ENCODE measurements at places on chromosomes 3 and 15.

- DNase-seq: no peak
These were observed 18.2 kb downstream of the TASOR start for GRCh38 chr3:56664823-56665222.

DNA sequence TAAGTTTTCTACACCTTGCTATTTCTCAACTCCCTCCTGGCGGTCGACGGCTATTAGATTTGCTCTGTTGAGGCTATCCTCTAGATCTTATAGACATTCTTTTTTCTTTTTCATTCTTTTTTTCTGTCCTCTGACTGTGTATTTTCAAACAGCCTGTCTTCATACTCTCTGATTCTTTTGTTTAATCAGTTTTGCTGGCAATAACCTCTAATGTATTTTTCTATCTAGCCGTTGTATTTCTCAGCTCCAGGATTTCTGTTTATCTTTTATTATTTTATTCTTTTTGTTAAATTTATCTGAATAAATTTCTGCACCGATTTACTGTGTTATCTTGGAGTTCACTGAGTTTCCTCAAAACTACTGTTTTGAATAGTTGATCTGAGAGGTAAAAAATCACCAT is 31.5 kb downstream of the NLGN1 start:
- DNase-seq: no peak

GRCh38 chr3:47976135-47976732 is 40.0 kb downstream of the MAP4 start:
- DNase-seq: no peak

GRCh38 chr15:68436680-68437079 is 4.7 kb upstream of the ITGA11 start:
- no peak for DNase-seq

- peak; percentile 7 for DNase-seq
These were observed 1498.7 kb upstream of the CADM2 start for GRCh38 chr3:83460052-83460451.

DNA sequence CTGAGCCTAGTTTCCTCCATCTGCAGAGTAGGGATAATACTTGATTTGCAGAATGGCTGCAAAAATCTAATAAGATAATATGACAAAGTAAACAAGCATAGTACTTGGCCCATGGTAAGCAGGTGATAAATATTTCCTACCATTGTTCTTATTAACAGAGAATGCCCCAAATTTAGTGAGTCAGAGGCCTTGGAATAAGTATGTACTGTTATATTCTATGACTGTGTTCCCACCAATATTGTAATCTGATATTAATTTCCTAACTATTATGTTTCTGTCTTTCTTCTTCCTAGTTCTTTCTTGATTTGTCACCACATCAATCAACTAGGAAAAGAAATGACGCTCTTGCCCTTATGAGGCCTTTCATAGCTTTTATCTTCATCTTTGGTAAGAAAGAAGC is 178.4 kb upstream of the SLC2A2 start:
- no peak for DNase-seq

- peak; percentile 88 for DNase-seq
These were observed 23.6 kb downstream of the SEC61A1 start for GRCh38 chr3:128075522-128076482.

DNA sequence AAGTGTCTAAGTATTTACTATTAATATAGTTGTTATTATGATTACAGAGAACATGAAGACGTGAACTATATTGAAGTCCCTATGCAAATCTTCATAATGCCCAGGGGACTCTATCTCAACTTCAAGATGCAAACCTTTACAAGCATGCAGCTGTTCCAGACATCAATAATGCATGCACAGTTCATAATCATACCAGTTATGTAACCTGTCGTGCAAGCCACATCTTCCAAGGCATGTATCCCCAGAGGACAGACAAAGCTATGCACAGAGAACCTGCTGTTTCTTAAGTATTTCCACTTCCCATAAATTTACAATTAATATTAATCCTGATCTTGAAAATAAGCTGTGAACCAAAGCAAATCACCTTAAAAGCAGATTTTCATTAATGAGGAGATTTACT is 534.1 kb downstream of the TUSC7 start:
- DNase-seq: no peak

DNA sequence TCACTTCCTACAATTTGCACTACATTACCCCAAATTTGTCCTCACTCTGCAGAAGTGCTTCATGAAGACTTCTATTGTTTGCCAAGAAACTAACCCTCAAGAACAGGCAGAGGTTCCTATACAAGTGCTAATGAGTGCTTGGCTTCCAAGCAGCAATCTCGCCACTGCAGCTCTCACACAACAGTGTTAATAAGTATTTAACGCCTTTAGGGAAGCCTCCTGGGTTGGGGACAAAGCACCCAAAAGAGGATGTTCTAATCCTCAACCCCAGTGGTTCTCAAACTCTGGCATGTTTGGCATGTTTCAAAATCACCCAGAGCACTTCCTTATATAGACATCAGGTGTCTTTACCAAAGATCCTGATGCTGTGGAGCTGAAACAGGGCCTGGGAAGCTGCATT is 64.6 kb downstream of the ZIC4 start:
- no peak for DNase-seq

DNA sequence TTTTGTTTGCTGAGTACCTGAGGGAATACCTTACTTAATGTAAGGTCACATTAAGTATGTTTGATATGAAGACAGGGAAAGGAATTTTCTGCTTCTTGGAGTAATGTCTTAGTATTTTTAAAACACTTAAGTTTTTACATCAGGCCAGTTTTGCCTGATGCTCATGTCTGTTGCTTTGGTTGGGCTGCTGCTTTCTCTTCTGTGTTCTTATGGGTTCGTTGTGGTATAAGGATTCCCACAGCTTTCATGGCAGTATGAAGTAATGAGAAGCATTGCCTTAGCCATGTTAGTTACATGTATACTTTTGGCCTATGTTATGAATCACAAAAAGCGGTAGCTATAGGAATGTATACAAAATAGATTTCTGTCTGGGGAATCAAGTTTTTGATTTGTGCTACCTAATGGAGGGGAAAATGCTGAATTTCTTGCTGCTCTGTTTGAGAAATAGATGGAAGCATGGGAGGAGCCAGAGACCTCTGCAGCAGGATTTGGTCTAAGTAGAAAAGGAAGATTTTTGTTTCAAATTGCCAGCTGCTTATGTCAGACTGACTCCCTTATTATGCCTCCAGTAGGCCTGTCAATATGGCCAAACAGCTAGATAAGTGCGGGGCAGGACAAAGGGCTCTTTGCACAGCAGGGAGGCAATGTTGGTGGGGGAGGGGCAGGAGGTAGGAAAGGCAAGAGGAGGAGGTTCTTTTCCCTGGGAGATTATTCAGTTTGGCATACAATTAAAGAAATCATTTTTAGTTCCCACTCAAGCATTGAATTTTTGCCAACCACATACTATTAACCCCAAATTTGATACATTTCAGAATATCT is 5.2 kb downstream of the SETD5 start:
- DNase-seq: no peak

DNA sequence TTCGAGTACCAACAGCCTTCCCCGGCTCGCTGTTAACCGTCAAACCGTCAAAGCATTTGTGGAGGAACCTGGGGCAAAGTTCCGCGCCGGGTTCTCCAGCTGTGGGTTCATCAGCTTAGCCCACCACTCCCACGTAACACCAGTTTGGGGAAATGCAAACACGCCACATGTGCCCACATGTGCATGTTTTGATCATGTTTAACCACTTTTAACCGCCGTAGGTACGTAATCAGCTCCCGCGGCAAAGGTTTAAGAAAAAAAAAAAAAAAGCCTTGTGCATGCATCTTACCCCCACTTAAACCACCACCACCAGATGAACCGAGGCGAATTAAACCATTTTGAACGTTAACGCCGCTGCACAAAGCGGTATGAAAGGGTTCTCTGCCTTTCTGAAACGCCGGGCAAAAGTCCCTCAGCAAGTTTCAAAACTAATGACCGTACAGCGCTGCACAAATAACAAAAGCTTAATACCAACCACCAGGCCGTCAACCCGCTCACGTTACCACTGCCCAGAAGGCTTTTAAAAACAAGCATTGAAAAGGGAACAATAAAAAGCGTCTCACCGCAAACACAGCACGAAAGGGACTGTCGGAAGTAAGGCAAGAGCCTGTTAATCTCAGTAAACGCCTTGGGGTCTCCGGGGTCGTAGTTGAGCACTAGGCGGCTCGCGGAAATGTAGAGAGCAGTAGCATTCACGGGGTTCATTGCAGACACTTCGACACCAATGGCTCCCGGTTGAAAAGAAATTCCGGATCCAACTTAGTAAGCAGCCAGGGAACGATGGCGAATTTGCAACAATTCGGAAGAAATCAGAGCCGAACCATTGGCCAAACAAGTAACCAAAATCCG is 1.5 kb downstream of the MSL2 start:
- DNase-seq: peak; percentile 16

- no peak for DNase-seq
These were observed 109.7 kb upstream of the FAM3D start for GRCh38 chr3:58776231-58776630.

GRCh38 chr15:92425578-92426225 is 32.0 kb downstream of the ST8SIA2 start:
- DNase-seq: no peak

DNA sequence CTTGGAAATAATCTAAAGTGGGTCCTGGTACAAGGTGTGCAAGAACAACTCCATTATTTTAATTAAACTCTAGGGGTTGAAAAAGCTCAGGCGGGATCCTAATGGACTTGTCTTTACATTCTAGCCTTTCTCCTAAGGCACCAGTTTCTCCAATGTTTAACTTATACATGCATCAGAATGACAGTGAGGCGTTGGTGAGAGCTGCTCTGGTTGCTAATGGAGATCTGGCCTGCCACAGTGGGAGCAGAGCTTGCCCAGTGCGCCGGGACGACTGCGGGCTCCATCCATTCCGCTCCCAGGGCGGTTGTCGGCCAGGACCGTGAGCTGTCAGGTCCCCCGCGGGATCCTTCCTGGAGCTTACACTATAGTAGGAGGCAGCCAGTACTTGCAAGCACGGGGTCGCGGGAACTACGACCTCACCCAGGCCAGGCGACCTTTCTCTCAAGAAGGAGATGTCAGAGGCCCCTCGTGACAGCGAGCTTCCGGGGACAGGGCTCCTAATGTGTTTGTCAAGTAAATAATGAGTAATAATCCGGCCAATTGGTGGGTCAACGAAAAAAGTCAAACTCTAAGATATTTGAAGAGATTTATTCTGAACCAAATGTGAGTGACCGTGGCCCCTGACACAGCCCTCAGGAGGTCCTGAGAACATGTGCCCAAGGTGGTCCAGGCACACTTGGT is 991 bp upstream of the HIGD1A start:
- DNase-seq: peak; percentile 46

GRCh38 chr15:75042730-75043508 is 19.5 kb downstream of the PPCDC start:
- DNase-seq: peak; percentile 13

GRCh38 chr3:181948286-181948685 is 236.6 kb downstream of the SOX2 start:
- no peak for DNase-seq

GRCh38 chr3:150911771-150912170 is 6.5 kb upstream of the MINDY4B start:
- DNase-seq: peak; percentile 53

DNA sequence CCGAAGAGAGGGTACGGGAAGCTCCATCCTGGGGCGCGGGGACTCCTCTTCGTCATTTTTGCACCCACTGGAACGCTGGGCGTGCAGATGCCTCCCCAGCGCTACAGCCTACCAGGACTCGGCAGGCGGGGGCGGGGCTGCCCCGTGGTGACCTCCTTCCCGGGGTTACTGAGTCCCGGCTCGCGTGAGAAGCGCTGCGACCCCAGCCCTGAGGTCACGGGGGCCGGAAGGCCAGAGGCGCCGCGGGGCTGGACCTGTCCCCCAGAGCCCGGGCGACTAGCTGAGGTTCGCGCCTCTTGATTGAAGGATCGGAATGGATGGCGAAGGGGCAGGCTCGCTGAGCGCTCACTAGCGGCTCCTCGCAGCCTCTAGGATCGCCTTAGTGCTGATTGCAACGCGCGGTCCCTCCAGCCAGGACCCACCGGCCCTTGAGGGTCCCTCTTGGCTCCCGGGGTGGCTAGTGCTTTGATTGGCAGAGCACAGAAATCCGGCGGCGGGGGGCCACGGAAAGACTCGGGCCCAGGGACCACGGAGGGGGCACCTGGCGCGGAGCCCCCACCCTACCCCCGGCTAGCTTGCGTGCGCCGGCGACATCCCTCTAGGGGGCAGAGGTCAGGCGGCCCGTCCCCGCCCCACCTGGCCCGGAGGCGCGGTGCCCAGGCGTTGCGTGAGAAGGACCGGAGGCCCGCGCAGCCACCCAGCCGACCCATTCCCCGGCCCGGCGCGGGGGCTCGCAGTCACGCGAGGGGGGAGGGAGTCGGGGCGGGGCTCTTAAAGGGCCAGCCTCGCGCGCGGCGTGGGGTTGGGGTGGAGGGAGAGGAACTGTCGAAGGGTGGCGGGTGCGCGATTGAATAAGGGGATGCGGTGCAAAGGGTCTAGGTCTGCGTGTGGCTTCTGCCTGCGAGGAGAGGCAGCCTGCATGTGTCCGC is 781 bp upstream of the CYP1A1 start:
- DNase-seq: peak; percentile 16

DNA sequence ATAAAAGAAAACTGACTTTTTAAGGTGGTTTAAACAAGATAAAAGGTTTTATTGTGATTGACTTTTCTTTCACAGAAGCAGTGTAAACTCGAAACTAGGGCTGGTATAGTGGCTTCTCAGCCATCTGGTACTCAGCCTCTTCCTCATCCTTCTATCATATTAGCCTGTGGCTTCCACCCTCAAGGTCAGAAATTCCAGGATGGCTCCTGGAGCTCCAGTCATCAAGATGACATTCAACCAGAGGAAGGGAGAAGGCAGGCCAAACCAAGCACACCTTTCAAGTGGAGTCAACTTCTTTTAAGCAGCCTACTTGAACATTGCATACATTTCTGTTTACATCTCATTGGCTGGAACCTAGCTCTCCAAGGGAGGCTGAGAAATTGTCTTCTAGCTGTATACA is 1.3 kb upstream of the MESD start:
- DNase-seq: no peak

- no peak for DNase-seq
These were observed 1094.4 kb downstream of the SI start for GRCh38 chr3:163983940-163984339.

DNA sequence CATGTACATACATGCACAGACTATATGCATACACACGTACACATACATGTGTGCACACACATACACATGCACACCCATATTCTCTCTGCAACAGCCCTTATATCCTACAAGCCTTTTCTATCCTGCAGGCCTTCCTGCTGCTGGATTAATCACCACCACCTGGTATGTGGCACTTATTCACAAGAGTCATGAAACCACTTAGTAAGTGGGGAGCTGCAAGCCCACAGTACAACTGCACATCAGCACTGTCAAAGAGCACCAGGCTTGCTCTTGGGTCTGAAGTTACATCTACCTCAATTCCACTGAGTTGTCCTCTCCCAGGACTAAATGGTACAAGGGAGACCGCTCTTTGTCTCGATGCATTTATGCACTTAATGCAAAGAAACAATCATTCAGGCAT is 233.2 kb downstream of the KLF13 start:
- no peak for DNase-seq

- no peak for DNase-seq
These were observed 940 bp upstream of the ACY1 start for GRCh38 chr3:51982352-51982837.

- DNase-seq: no peak
These were observed 135.4 kb downstream of the MCTP2 start for GRCh38 chr15:94366781-94367180.
